ENCODE measurements at places on chromosomes 4 and X.

DNA sequence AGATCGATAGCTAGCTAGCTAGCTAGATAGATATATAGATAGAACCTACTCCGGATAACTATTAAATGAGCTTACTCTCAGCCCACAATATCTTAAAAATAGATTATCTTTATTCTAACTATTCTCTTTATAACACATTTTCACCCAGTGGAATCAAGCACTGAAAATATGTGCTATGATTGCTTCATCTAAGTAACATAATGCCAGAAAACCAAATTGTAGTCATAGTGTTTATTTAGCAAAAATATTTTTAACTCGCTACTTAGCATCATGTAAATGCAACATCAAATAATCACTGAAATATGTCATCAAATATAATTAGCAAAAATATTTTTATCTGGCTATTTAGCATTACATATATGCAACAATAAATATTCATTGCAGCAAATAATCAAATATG is 1.5 kb downstream of the TMEM156 start:
- no peak for DNase-seq

DNA sequence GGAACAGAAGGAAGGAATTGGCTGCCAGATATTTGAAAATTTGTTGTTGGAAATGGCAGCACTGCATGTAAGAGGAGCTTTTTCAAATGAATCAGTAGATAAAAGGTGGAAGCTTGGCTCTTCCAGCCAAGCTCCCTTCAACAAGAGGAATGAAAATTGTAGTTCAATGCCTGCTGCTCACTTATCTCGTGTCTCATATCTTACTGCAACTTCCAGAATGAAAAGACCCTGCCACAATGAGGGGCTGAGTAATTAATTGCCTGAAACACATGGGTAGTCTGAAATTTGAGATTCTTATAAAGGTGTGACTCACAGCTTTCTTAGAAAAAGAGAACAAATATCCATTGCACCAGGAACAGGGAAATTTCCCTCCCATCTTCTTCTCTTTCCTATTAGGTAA is 53.0 kb downstream of the HAND2 start:
- DNase-seq, result no peak

- DNase-seq, result no peak
Measured at GRCh38 chr4:1211371-1211770, 37.6 kb downstream of the CTBP1 start.

GRCh38 chr4:81038636-81039350 is 8.3 kb downstream of the BMP3 start:
- DNase-seq, result no peak

- no peak for DNase-seq
Measured at GRCh38 chr4:28351826-28352225, 1491.2 kb downstream of the STIM2 start.
